Immature natural killer cell (primary cell): ENCODE measurements at places on chromosomes 16 and 17. TPM values are rescaled to one million over a fixed set of nuclear protein-coding genes. Genes with fewer than 3 reads are reported as not detected.

DNA sequence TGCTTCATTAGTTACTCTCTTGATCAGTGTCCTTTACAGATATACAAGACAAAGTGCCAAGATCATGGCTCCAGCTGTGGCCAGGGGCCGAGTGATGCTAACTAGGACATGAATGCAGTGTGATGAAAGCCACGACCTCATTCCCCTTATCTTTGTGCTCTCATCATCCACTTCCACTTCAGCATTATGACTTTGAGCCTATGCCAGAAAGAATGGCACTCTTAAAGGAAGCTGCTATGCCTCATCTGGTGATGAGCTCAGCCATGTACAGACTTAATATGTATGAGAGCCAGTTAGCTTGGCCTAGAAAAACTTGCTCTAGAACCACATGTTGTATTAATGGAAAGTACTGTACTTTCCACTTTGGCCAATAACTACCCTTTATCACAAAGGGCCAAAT lies 179.1 kb downstream of the TOX3 start:
- DNase-seq: no peak

DNA sequence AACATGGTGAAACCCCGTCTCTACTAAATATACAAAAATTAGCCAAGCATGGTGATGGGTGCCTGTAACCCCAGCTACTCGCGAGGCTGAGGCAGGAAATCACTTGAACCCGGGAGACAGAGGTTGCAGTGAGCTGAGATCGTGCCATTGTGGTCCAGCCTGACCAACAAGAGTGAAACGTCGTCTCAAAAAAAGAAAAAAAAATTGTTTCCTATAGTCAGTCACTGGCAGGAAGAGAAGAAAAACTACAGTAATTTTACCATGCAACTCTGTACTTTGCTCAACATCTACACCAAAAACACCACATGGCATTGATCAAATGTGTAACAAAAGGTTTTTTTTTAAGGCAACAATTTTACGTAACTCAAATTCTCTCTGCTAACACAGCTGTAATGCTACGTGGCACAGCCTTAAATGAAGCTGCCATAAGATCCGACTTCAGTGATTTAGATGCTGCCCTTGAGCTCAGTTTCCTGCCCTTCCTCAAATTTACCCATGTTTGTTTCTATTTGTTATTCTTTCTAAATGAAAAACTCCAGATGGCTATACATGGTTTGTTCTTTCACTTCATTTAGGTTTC lies 40.2 kb downstream of the CNOT1 start:
- DNase-seq: no peak

GRCh38 chr17:68384471-68384870 lies 72.8 kb downstream of the WIPI1 start:
- DNase-seq: no peak

NXN gene
- 0.19 TPM for polyA plus RNA-seq

KRT24 gene
- not detected for polyA plus RNA-seq

FOXC2 gene
- polyA plus RNA-seq: not detected
